ENCODE measurements at places on chromosomes 13 and 19.

GRCh38 chr19:3275583-3276340, 51.3 kb downstream of the CELF5 start:
- peak; percentile 54 for DNase-seq

- DNase-seq: no peak
Measured at GRCh38 chr19:10532457-10532856, 11.2 kb upstream of the ATG4D start.

- no peak for DNase-seq
Measured at GRCh38 chr13:58620176-58620575, 988.6 kb downstream of the PCDH17 start.

- DNase-seq: no peak
Measured at GRCh38 chr19:13082192-13083007, 20.3 kb downstream of the LYL1 start.
